Hematopoietic multipotent progenitor cell treated with erythropoietin and hydrocortisone succinate and interleukin-3 and kit ligand, for 8 days (in vitro differentiated cells): ENCODE measurements at places on chromosomes 5 and 9.

GRCh38 chr5:150065346-150065745, 21.0 kb downstream of the CSF1R start:
- DNase-seq = no peak

DNA sequence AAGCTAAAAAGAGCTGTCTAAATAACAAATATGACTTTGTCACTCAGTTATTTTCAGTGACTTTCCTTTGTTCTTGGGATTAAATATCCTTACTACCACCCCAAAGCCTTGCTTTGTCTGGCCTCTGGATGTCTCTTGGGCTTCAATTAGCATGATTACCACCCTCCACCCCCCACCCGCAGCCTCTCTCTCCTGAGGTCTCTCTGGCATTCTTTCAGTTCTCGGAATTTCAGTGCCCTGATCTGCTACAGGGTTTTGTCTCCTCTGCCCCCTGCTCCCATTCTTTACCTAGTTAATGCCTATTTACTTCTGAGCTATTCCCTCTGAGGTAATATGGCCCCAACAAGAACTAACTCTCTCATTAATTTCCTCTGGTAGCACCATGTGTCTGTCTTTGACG, 376.4 kb downstream of the DEPDC1B start:
- no peak for DNase-seq

- DNase-seq = peak; percentile 24
Observed at GRCh38 chr5:115627295-115627865, 1.5 kb upstream of the TMED7 start.

DNA sequence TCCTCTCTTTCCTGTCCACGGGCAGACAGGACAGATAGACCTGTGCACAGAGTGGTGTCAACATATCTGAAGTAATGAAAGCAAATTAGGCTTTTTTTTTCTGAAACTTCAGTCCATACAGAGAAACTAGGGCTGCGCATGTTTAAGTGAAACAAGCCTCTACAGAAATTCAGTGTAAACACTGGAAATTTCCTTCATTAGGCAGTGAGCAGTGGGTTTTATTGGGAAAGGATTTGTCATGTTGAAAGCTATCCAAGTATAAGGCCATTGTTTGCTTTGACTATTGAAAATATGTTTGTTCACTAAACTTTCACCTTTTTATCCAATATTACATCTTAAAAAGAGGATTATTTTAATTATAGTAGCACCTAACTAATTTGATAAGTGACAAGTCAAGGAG, 161.2 kb downstream of the AOPEP start:
- DNase-seq = no peak

- DNase-seq = no peak
Observed at GRCh38 chr5:69224520-69224919, 10.2 kb upstream of the CDK7 start.

DNA sequence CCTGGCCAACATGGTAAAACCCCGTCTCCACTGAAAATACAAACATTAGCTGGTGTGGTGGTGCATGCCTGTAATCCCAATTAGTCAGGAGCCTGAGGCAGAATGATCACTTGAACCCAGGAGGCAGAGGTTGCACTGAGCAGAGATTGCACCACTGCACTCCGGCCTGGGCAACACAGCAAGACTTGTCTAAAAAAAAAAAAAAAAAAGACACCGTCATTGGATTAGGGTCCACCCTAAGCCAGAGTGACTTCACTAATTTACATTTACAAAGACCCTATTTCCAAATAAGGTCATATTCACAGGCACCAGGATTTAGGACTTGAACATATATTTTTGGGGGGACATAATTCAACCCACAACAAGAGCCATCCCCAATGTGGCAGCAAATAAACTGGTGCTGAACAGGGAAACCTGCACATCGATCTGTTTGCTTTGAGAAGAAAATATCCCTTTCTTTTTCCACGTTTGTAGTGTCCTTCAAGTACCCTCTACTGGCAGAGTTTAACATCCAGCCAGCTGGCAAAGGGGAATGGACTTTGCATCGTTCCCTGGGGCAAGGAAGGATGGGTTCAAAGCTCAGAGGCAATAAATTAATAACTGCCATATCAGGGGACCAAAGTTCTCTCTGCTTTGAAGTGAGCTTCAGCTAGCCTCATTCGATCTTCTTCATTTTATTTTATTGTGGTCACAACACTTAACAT, 3.7 kb upstream of the DNAJC25 start:
- DNase-seq = no peak

DNA sequence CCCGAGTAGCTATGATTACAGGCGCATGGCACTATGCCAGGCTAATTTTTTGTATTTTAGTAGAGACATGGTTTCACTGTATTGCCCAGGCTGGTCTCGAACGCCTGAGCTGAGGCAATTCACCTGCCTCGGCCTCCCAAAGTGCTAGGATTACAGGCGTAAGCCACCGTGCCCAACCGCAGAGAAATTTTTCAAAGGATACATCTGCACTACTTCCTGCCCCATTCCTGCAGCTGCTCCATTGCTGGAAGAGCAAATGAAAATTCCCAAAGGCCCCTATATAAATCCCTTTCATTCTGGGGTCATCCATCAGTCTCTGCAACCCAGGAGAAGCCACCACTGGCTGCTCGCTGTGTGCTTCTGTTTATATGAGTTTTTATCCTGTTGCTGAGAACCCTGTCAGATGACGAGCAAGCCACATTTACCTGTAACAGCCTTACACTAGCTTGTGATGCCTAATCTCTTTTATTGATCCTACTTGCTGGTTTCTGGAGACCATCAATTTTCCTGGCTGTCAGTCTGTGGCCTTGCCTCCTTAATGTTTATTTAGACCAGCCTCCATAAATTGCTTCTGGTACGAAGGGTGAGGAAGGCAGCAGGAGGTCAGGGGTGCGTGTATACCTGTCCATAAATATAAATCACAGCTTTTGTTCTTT, 925.3 kb downstream of the TLE4 start:
- no peak for DNase-seq

DNA sequence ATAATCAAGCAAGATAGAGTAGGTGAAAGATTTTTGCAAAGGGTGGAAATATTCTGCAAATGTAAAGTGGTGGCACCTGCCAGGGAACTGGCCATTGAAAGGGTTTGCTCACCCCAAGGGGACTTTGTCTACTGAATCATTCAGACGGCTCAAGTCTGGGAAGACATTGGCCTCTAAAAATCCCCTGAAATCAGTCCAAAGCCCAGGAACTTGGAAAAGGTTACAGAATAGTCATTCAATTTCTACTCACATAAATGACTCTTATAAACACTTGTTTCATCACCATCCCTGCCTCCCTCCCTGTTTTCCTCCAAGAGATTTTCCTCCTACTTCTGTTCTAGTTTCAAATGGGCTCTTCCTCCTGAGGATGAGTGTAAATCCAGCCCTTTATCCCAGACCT, 28.5 kb downstream of the ZNF366 start:
- DNase-seq = no peak

DNA sequence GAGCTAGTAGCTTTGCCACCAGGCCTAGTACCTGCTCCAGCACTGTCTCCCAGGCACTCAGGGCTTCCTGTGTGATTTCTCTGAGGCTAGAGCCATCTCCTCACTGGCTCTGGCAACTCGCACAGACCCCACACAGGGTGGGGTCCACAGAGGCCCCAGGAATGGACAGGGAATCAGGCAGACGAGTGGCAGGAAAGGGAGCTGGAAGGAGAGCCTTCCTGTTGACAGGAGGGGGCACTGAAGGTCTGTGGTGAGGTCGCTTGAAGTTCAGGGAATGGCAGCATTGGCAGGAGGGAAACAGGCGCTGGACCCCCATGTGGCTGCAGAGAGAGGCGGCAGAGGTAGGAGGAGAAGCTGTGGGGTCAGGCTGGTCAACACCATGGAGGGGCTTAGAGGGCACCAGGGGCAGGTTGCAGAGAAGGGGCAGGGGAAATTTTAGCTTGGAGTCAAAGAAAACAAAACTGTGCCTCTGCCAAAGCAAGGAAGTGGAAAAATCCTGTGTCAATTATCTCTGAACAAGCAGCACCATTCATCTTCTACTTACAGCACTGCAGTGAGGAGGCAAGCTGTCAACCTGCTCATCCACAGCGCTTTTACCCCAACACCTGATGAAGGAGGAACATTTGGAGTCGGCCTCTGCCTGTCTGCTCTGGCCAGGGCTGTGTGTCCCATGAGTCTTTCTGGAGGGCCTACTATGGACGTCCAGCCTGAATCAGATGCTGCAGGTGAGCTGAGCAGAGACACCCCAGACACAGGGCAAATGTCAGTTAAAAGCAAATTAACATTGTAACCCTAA, 270.2 kb downstream of the FSTL4 start:
- DNase-seq = no peak

- DNase-seq = no peak
Observed at GRCh38 chr9:72315510-72316311, 49.3 kb downstream of the ZFAND5 start.

DNA sequence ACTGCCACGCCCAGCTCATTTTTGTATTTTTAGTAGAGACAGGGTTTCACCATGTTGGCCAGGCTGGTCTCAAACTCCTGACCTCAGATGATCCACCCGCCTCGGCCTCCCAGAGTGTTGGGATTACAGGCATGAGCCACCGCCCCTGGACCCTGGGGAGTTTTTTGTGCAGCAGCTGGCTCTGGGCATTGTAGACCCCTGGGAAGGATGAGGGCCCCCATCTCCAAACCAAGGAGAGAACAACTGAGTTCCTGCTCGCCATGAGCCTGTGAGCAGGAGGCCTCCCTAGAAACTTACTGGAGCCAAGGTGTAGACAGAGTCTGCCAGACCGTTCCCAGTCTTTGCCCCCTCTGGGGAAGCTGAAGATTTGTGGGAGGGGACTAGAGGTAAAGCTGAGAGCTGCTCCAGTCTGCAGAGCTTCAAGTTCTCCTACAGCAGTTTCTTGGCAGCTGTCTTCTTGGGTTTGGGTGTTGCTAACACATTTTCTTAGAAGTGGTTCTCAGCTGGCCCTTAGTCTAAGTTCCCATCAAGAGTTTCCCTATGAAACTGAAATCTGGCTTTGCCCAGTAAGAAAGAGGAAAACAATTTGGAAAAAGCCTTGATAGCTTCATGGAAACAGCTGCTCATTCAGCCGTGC, 12.4 kb downstream of the NUDT2 start:
- DNase-seq = no peak
